ENCODE measurements at places on chromosomes 5 and 9.

DNA sequence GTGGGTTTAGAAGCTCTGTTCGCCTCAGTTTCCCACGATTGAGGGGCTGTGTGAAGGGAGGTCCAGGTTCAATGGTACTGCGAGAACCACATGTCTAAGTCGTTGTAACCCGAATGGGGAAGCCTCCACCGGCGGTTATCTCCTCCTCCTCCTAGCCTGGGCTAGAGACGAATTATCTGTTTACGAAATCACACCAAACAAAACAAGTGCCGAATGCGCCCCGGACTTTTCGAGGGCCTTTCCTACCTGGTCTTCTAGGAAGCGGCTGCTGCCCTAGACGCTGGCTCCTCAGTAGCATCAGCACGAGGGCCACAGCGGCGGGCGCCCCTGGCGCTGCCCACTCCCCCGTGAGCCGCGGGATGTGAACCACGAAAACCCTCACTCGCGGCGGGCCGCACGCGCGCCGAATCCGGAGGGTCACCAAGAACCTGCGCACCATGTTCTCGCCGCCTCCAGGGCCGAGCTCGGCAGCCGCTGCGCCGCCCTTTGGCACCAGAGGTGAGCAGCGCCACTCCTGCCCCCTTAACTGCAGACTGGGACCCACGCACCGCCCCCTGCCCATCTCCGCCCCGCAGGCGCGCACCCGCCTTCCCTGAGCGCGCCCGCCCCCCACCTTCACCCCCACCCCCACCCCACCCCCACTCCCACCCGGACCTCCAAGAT, at the start of gene CDKN2A:
TSS of gene CDKN2A (minus strand) at position 500 of the 663 bp plus-strand sequence.
- no peak for DNase-seq

GRCh38 chr9:15404171-15404570, 18.5 kb upstream of the SNAPC3 start:
- no peak for DNase-seq

DNA sequence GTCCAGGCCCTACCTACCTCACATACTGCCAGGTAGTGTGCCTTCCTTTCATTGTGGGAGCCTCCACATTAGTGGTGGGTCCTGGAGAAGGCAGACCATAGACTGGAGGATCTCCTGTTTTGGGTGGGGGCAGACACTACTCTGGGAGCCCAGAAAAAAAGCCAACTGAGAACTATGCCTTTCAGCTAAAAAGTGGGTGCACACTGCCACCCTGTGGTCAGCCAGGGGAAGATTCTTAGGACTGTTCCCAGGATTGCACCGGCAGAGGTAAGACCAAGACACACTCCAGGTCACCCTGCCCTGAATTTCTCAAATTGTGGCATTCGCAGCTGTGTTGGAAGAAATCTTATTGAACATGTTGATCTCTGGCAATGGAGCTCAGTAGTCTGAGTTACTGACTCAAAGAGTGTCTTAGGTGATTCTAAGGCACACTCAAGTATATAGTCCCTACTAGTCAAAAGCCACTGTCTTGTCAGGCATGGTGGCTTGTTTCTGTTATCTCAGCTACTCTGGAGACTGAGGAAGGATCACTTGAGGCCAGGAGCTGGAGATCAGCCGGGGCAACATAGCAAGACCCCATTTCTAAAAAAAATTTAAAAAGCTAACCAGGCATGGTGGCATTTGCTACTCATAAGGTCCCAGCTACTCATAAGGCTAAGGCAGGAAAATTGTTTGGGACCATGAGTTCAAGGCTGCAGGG, 3.6 kb downstream of the SIGMAR1 start:
- DNase-seq: peak; percentile 61

GRCh38 chr5:135076051-135076491, 42.0 kb upstream of the PITX1 start:
- no peak for DNase-seq

DNA sequence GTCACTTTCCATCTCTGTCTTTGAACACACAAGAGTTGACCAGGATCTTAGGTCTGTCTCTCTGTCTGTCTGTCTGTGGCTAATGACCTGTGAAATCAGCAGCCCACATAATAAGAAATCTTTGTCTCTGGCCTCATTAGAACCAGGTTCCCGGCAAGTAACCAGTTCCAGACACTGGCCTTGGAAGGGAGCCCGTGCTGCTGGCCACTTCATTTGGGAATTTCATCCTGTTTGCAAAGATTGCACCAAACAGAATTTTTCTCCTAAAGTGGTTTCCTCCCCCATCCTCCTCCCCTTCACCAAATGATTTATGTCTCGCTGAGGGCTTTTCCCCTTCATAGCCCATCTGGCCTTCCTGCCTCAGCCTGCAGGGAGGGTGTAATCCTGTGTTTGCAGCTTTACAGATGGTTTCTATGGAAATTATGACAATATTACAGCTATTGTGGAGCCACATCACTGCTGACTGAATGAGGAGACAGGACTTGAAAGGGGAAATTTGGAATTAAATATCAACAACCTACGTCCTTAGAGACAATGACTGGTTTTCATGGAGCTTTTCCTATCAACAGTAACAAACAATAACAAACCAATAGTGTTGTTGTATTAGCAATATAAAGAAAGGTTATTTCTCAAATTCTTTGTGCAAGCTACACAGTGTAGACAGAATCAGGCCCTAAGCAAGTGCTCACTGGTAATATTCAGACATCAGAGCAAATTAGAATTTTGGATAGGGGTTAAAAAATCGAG, 25.7 kb downstream of the DPYSL3 start:
- DNase-seq: no peak

DNA sequence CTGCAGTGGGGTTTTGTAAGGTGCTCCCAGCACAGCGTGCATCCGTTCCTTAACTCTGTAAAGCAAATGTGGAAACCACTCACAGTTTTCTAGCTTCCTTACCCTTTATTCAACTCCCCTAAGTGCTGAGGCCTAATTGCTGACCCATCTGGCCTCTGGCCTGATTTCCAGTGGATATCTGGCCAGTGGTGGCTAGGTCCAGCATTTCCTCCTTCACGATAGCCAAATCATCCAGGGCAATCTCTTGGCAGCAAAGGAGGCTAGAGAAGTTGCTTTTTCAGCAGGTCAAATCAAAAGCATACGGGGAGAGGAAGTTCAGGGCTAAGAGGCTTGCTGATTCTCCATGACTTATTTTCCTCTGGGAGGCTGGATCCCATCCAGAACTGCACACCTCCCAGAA, 286.3 kb upstream of the VLDLR start:
- DNase-seq: no peak

- no peak for DNase-seq
Observed at GRCh38 chr5:50710838-50711237, 44.4 kb downstream of the PARP8 start.

- no peak for DNase-seq
Observed at GRCh38 chr5:17169507-17169906, 47.9 kb upstream of the BASP1 start.

- no peak for DNase-seq
Observed at GRCh38 chr5:160375166-160375565, 4.7 kb upstream of the C1QTNF2 start.

- DNase-seq: no peak
Observed at GRCh38 chr5:81626524-81626923, 124.4 kb downstream of the SSBP2 start.

DNA sequence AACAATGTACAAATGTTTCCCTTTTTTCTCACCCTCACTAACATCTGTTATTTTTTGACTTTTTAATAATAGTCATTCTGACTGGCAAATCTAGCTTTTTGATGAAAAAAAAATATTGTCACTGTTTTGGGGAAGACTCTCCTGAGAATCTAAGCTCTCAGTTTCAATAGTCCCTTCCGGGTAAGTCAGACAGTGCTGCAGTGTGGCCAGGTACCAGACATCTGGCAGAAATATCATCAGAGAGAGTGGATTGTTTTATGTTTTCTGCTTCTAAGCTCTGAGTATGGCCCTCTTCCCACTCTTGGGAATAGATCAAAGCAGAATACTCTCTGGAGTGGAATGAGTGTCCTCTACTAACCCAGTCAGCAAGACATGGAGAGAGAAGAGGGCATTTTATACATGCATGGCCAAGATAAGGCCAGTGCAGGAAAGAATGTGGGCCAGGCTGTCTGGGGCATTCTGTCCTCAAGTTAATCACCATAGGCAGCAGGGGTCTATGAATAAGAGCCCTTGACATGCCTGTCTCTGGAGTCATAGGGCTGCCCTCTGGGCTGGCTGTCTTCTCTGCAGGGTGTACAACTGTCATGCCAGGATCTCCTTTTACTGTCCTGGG, 38.5 kb upstream of the OR2S2 start:
- no peak for DNase-seq

DNA sequence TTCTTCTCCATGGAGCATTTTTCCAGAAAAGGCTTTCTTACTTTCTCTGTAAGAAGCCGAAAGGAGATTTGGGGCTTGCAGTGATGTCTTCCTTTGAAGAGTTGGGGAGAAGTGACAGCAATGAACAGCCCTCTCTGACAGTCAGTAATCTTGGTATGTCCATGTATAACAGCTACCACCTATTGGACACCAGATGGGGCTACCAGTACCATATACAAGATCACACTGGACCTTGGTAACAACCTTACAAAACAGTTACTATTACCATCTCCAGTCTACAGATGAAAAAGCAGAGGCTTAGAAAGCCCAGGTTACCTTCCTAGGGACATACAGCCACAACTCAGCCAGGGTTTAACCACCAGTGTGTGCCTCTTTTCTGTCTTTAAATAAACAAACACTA, 272.7 kb upstream of the TRPC7 start:
- no peak for DNase-seq

Data from activated T-helper 1 cell treated with Interleukin-2 at 50 U/mL for 16 hours (primary cell).